ENCODE measurements at places on chromosomes 11 and 22.

DNA sequence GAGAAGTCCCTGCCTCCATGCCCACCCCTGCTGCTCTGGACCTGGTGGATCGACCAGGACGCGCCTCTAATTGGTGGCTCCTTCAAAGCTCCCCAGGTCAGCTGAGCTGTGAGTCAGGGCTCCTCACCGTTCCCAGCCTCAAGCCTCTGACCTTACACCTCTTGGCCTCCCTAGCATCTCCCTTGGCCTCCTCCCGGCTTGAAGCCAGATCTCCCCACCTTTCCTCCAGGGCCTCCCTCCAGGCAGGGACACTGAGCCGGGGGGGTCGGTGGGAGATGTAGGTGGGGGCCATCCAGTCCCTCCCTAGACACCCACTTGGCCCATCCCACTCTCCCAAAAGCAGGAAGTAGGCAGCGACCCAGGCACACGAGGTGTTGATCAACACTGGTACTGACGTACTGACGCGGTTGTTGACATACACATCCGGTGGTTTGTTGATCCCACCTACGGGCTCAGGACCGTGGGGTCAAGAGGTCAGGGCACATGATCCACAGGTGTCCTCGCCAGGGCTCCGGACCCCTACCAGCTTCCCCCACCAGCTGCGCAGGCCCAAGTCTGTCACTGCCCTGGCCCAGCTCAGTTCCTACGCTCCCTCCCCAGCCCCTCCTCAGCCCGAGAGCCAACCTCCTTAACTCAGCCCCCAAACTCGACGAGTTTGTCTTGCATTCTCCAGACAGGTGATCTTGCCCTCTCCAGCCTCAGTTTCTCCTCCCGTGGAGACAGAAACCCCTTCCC is 802 bp downstream of the ATG2A start:
- peak; percentile 86 for DNase-seq

GRCh38 chr11:134278356-134278755 is 2.2 kb downstream of the GLB1L3 start:
- no peak for DNase-seq

- DNase-seq: no peak
These were observed 419.0 kb downstream of the LRRC4C start for GRCh38 chr11:41040474-41040873.

DNA sequence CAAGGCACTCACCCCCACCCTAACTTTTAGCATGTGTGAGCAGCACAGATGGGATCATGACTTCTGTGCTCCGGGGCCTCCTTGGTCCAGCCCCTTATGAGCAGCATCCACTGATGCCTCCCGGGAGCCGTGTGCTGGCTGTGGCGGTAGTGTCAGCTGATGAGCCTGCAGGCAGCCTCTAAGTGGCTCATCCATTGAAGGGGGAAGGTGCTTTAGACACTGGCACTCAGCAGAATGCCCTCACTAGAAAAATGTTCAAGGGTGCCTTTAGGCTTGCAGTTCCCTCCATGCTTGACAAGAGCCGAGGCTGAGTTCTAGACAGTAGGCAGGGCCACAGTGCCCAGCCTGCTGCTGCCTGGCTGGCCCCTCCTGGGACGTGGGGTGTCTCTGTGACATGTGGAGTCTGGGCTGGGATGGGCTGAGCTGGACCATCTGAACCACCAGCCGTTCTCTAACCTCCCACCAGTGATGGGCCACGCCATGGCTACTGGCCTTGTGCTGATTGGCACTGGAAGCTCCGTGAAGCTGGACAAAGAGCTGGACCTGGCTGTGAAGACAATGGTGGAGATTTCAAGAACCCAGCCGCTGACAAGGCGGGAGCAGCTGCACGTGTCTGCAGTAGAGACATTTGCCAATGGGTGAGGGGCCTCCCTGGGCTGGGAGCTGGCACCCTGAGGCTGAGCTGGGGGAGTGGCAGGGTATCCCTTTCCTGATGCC is 5.8 kb downstream of the TTC38 start:
- no peak for DNase-seq

GRCh38 chr22:36160499-36160942 is at the start of gene APOL3:
TSS of gene APOL3 (minus strand) at chr22:36160755. CDS start at chr22:36149055, 11,700 bp downstream.
- peak; percentile 66 for DNase-seq

- peak; percentile 26 for DNase-seq
These were observed 16.3 kb downstream of the CRYBB2 start for GRCh38 chr22:25235547-25236290.

DNA sequence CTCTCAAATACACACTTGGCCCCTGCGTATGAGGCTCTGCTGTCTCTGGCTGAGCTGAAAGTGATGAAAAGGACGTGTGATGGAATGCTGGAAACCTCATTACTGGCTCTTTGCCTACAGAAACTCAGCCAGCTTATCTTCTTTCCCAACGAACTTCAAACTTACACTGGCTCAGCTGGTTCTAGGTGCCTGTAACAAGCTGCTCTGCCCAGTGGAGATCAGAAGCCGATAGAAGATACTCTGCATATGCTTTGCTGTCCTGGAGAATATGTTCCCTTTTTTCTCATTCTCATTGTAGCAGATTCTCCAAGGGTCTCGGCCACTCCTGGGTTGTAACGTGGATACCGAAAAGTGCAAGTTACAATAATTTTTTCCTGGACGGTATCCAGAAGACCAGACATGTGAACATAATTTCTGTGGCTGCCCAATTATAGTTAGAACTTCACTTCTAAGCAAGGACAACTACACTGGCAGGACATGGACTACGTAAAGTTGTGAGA is 405.3 kb upstream of the CCDC90B start:
- no peak for DNase-seq

DNA sequence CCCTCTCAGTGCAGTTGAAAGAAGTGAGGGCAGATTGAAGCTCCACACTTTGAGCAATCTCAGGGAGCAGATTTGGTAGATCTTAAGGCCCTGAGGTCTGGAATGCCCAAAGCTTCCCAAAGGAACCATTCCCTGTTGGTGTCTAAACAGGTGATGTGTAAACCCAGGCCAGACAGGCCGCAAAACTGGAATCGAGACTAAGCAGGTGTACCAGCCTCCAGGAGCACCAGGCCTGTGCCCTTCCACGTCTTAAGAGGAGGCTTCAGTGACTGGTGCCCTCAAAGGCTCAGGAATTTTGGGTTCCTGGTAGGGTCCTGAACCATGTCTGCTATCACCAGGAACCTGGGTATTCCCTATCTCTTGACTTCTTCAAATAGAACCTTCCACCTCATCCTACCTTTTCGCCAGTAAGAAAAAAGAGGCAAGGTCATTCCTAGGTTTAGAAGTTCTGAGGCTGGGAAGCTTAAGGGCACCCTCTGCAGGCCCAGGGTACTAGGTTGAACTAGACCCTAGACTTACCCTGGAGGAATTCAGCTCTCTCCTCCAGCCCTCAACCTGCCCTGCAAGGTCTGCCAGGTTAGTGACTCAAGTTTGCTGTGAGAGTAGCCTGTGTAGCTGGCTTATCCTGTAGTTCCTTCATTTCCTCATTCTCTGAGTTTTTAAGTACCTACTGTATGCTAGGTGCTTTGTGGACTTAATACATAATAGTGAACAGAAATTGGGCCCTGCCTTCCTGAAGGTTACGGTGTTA is 100.0 kb upstream of the NNMT start:
- peak; percentile 41 for DNase-seq

GRCh38 chr11:71181566-71181965 is 70.8 kb downstream of the SHANK2 start:
- peak; percentile 17 for DNase-seq

DNA sequence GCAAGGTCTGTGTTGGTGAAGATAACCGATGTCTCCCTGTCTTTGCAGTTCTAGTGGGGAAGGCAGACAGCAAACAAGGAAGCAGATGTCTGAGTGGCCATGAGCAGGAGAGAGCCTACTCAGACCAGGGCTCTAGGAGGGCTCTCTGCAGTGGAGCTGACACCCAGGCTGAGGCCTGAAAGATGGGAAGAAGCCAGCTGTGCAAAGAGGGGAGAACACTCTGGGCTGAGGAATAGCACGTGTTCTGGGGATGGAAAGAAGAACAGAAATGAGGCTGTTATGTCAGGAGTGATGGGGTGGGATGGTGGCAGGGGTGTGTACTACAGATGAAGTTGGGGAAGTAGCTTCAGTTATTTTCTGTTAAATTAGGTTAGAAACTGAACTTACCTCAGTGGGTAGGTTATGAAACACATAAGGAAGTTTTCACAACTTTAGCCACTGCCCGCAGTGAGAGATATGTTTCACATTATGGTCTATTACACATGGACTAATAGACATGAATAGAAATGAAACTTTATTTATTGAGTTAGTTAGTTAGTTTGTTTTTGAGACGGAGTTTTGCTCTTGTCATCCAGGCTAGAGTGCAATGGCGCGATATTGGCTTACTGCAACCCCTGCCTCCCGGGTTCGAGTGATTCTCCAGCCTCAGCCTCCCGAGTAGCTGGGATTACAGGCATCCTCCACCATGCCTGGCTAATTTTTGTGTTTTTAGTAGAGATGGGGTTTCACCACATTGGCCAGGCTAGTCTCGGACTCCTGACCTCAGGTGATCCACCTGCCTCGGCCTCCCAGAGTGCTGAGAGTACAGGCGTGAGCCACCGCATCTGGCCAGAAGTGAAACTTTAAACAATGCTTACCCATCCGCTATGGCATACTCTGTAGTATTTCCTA is 7.8 kb downstream of the DCPS start:
- no peak for DNase-seq

DNA sequence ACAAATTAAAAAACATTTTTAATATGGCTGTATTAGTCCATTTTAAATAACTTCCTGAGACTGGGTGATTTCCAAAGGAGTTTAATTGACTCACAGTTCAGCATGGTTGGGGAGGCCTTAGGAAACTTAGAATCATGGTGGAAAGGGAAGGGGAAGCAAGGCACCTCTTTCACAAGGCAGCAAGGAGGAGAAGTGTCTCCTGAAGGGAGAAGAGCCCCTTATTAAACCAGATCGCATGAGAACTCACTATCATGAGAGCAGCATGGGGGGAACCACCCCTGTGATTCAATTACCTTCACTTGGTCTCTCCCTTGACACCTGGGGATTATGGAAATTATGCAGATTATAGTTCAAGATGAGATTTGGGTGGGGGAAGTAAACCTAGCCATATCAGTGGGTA is 488.6 kb downstream of the ETS1 start:
- no peak for DNase-seq

GRCh38 chr22:19871023-19871844 is 16.6 kb upstream of the GNB1L start:
- DNase-seq: no peak

DNA sequence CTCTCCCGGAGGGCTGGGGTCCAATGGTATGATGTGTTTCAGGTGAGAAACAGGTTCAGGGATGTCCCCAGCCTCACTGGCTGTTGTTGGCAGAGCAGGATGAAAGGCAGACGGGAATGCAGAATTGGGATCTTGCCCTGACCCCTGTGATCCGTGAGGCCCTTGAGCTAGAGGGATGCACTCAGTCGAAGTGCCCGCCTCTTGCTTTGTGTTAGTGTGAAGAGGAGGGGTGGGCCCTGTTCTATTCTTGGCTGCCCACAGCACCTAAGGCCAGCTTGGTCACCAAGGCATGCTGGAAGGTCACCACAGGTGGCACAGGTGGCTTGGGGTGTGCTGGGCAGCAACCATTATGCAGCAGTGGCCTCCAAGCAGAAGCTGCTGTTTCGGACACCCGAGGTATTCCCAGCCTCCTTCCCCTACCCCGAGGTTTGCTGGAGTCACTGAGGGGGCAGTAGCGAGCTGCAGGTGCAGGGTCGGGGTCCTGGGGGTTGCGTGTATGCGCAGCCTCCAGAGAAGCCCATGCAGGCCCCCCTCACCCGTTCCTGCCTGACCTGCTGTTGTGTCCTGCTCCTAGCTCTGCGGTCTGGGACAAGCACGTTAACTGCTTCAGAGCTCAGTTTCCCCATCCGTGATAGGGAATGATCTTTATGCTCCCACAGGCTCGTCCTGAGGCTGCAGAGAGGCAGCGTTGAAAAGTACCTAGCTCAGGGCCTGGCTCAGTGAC is 13.0 kb downstream of the LRP5 start:
- DNase-seq: no peak

- no peak for DNase-seq
These were observed 249.4 kb downstream of the MN1 start for GRCh38 chr22:27552176-27552575.

DNA sequence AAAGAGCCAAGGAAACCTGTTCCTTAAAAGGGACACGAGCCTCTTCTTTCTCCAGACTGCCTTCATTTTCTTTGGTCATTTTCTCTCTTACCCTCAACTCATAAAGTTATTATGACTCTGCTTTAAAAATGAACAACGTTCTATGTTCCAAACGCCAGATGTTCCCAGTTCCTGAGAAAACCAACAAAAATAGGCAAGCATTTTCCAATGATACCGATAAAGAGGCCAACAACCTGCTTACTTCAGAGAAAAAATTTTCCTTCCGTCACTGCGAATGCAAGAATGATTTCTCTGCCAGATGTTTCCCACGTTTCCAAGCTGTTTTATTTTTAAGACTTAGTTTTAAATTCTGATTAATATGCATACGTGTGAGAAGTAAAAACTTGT is 315 bp upstream of the TRPC6 start:
- no peak for DNase-seq

Data from CD8-positive, alpha-beta T cell (primary cell).